ENCODE measurements at places on chromosomes 4 and X.

DNA sequence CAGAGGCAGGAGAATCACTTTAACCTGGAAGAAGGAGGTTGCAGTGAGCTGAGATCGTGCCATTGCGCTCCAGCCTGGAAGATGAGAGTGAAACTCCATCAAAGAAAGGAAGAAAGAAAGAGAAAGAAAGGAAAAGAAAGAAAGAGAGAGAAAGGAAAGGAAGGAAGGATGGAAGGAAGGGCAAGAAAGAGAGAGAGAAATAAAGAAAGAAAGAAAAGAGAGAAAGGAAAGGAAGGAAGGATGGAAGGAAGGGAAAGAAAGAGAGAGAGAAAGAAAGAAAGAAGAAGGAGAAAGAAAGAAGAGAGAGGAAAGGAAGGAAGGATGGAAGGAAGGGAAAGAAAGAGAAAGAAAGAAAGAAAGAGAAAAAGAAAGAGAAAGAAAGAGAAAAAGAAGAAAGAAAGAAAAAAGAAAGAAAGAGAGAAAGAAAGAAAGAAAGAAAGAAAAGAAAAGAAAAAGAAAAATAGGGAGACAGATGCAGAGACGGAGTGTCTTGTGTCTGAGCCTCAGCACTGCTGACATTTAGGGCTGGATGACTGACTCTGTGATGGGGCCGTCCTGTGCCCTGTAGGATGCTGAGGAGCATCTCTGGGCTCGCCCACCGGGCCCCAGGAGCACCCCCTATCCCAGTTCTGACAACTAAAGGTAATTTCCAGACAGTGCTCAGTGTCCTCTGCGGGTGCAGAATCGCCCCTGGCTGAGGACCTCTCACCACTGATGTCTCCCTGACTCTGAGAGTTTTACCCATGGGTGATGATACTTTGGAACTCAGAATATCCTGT, 61.7 kb downstream of the CRLF2 start:
- no peak for DNase-seq

- DNase-seq, result no peak
Observed at GRCh38 chr4:154018659-154019058, 229.8 kb upstream of the SFRP2 start.

GRCh38 chrX:121579016-121579760, 531.8 kb downstream of the GLUD2 start:
- no peak for DNase-seq

GRCh38 chr4:83905952-83906351, 370.0 kb downstream of the GPAT3 start:
- no peak for DNase-seq

- DNase-seq, result no peak
Observed at GRCh38 chr4:142353149-142353738, 492.9 kb downstream of the INPP4B start.

GRCh38 chrX:145394344-145394743, 147.0 kb downstream of the SPANXN1 start:
- DNase-seq, result no peak

GRCh38 chrX:85994228-85994627, 53.1 kb downstream of the CHM start:
- DNase-seq, result no peak

GRCh38 chr4:183945741-183946140, 40.6 kb downstream of the STOX2 start:
- DNase-seq, result no peak

DNA sequence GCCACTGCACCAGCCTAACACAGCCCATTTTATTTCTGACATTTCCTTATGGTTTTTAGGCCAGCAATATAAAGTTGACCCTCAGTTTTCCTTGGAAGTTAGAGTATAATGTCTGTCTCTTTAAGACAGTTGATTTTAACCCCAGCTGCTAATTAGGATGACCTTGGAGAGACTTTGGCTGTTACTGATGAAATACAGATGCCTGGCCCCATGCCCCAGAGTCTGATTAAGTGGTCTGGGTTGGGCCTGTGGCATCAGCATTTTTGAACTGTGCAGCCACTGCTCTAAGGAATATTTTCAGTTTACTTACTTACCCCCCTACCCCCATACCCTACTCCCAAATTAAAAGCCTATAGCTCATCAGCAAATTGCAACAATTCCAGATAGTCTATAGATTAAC, 85.8 kb downstream of the DCLK2 start:
- DNase-seq, result no peak

GRCh38 chr4:41653523-41653922, 95.0 kb downstream of the PHOX2B start:
- no peak for DNase-seq

GRCh38 chr4:8664031-8664805, 71.7 kb downstream of the CPZ start:
- no peak for DNase-seq

GRCh38 chrX:153378607-153379006, 22.5 kb downstream of the PNMA6E start:
- DNase-seq, result no peak

- DNase-seq, result no peak
Observed at GRCh38 chr4:170652571-170652970, 562.8 kb upstream of the AADAT start.

DNA sequence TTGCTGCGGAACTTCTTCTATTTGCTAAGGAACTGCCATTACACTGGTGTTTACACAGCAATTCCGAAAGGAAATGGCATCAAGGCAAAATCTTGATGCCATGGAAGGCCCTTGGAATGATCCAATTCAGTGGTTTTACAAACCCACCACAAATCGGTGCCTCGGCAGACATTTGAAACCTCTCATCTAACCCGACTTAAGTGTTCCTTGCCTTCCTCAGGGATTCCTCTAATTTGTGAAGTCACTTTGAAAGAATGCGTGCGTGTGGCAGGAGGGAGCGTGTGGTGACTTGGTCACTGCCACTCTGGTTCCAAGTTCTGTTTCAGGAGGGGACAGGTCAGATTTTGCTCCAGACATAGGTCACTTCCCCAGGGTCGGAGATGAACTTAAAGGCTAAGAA, 4.8 kb downstream of the NOP14 start:
- DNase-seq, result no peak

- no peak for DNase-seq
Observed at GRCh38 chrX:8433109-8434062, 31.2 kb upstream of the VCX3B start.

DNA sequence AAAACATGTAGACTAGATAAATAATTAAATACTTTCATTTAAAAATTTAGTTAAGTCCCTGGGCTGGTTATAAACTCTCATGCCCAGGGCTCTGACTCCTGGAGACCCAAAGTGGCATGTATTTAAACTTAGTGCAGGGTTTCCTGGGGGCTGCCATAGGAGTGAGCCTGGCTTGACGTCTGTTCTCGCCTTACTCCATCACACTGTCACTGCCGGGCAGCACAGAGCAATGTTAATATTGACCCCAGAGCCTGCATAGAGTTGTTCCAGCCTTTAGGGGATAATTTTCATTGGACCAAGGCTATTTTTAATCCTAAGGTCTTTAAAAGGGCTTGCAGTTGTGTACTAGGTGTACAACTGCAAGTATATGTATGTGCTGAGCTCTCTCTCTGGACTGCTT, 31.2 kb downstream of the KIAA0232 start:
- no peak for DNase-seq

DNA sequence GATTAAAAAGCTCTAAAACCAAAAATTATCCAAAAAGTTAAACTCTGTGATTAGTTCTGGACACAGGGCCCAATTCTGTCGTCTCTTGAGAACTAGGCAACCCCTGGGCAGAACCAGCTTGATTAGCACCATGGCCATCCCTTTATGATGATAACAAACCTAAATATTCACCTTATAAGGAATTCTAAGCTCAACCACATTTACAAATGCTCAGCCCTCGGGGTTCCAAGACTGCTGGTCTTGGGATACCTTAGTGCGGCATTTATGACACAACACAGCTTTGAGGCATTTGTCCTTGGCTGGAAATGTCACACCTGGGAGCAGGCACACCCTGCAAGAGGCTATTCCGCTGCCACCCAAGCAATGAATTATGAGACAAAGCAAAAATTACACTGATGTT, 27.5 kb upstream of the NAP1L5 start:
- DNase-seq, result no peak

- DNase-seq, result no peak
Observed at GRCh38 chrX:68826113-68826980, 2.5 kb upstream of the EFNB1 start.

- no peak for DNase-seq
Observed at GRCh38 chrX:48934581-48935300, 15.9 kb upstream of the PIM2 start.

DNA sequence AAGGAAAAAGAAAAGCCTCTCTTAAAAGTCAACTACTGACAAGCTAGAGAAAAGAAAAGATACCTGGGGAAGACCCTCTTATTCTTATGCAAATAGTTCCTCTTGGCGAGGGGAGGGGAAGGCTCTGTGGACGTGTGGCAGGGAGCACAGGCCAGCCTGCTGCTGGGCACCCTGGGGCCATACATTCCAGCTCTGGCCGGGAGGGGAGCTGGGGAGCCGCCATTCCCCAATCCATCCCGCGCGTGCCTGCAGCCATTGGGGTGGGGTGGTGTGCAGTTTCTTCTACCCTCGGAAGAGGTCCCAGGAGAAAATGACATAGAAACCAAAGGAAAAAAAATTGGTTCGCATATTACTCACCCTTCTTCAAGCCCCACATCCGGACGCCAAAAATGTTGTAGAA, 1496.4 kb downstream of the RPA4 start:
- DNase-seq, result no peak

Data from NCI-H1417 treated with DMSO at 0.1 percent for 48 hours (cell line).